GM23248 (cell line): ENCODE measurements at places on chromosomes 16 and 17. TPM values are rescaled to one million over a fixed set of nuclear protein-coding genes. Genes with fewer than 3 reads are reported as not detected.
A peak's percentile ranks its signal among the peaks of the same experiment; 100 is the strongest.

GRCh38 chr16:89104303-89104702, 10.7 kb downstream of the ACSF3 start:
- H3K4me3 ChIP-seq = no peak overlapping the region
- peaks cover 3% of the 10 kb centered on the region; the same call in 1 of the 2 replicates for H3K36me3 ChIP-seq
- no peak for DNase-seq
- H3K4me1 ChIP-seq = no peaks in the 10 kb centered on the region
- H3K27me3 ChIP-seq = no peaks in the 10 kb centered on the region

- H3K27ac ChIP-seq = no peak overlapping the region
- peak; percentile 12 for DNase-seq
- H3K4me3 ChIP-seq = no peak overlapping the region
- peaks cover 4% of the 10 kb centered on the region; the same call in 1 of the 2 replicates for H3K4me1 ChIP-seq
Observed at GRCh38 chr17:2634361-2634960, 41.0 kb downstream of the PAFAH1B1 start.

GRCh38 chr17:82400206-82400605, 17.9 kb upstream of the HEXD start:
- H3K27me3 ChIP-seq = no peaks in the 10 kb centered on the region
- H3K4me3 ChIP-seq = no peak overlapping the region
- H3K27ac ChIP-seq = no peak overlapping the region
- DNase-seq = no peak
- no peaks in the 10 kb centered on the region for H3K36me3 ChIP-seq

- H3K36me3 ChIP-seq = no peaks in the 10 kb centered on the region
- H3K4me3 ChIP-seq = no peak overlapping the region
Observed at GRCh38 chr17:57739402-57740234, 5.5 kb downstream of the CCDC182 start.

DNA sequence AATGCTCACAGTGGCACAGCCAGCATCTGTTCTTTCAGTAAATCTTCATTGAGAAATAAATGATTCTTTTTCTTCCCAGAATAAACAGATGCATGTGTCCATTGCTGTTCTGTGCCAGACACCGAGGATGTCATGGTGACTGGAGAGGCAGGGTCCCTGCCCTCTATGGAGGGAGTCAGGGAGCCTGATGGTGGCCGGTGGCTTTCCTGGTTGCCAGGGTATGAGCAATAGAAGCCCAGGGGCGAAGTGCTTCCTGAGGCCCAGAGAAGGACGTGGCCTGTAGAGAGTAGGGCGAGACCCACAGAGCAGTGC, 29.9 kb upstream of the NUDT16L1 start:
- no peak overlapping the region for H3K27ac ChIP-seq
- no peak overlapping the region for H3K4me3 ChIP-seq
- H3K27me3 ChIP-seq = no peaks in the 10 kb centered on the region
- no peaks in the 10 kb centered on the region for H3K4me1 ChIP-seq
- DNase-seq = no peak

DNA sequence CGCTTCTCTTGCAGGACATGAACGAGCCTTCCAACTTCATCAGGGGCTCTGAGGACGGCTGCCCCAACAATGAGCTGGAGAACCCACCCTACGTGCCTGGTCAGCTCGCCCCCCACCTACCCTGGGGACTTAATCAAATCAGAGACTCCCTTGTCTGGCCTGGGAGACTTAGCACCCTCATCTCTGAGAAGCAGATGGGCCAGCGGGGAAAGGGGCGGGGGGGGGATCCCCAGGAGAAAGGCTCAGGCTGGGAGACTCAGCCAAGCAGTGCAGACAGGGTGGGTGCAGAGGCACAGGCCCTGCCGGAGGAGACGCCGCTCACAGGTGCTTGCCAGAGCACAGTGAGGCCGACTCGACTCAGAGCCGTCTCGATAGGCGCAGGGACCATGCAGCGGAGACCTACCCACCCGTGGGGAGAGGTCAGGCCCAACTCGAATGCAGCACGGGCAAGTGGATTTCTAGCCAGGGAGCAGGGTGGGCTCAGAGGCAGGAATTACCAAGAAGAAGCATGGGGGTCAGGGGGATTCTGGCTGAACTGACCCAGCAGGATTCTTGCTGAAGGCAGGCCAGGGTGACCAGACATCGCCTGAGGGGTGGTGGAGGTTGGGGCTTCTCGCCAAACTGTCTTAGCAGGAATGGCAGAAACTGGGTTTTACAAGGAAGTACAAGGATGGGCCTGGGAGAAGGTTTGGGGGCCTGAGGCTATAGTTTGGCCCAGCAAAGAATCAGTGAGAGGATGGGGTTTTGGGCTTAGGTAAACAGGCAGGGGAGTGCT, 9.7 kb downstream of the GAA start:
- H3K36me3 ChIP-seq = no peaks in the 10 kb centered on the region
- H3K27me3 ChIP-seq = no peaks in the 10 kb centered on the region
- no peak overlapping the region for H3K27ac ChIP-seq
- no peaks in the 10 kb centered on the region for H3K4me1 ChIP-seq
- no peak overlapping the region for H3K4me3 ChIP-seq
- no peak for DNase-seq

DNA sequence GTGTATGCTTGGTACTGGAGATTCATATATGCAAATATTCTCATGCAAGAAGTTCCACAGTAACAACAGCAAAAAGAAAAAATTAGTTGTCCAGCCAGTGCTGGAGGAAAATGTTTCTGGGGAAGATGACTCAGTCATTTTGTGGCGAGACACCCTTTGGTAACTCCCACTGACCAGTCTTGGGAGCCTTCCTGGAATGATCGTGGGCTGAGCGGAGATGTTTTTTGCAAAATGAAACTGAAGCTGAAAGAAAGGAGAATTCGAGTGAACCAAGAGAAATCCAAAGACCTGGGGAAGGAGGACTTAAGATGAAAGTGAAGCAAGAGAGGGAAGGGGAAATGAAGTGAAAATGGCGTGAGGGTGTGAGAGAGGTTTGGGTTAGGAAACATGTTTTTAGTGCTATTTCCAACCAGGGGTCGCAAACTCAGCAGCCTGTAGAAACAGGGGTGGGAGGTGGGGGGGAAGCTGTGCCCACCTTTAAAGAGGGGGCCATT, 5.2 kb downstream of the ITPRIPL2 start:
- DNase-seq = peak; percentile 96
- H3K27ac ChIP-seq = peak overlapping the region; percentile 95
- H3K4me1 ChIP-seq = peaks cover 47% of the 10 kb centered on the region
- no peaks in the 10 kb centered on the region for H3K27me3 ChIP-seq

DNA sequence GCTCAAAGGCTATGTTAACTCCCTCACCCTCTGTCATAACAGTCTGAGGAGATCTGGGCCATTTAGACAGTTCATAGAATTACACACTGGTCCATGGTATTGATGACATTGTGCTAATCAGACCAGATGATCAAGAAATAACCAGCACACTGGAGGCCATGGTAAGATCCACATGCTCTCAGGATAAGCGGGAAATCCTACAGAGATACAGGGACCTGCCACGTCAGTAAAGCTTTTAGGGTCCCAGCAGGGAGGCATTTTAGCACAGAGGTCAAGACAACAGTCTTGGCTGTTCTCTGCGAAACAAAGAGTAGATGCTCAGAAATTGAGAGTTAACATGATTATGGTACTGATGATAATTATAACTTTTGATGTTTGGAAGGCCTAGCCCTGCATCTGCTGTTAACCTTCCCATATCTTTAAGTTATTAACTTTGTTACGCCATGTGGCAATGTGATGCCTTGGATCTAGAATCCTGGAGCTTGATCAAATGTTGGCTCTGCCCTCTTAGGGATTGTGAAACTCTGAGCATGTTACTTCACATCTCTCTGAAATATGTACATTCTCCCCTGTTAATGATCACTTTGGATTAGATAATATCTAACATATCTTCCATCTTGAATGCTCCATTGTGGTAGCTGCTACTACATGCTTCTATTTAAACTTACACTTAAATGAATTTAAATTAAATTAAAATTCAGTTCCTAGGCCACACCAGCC, 172.0 kb upstream of the SOX9 start:
- no peak overlapping the region for H3K4me3 ChIP-seq
- no peak overlapping the region for H3K27ac ChIP-seq
- H3K4me1 ChIP-seq = no peaks in the 10 kb centered on the region
- H3K27me3 ChIP-seq = no peaks in the 10 kb centered on the region

DNA sequence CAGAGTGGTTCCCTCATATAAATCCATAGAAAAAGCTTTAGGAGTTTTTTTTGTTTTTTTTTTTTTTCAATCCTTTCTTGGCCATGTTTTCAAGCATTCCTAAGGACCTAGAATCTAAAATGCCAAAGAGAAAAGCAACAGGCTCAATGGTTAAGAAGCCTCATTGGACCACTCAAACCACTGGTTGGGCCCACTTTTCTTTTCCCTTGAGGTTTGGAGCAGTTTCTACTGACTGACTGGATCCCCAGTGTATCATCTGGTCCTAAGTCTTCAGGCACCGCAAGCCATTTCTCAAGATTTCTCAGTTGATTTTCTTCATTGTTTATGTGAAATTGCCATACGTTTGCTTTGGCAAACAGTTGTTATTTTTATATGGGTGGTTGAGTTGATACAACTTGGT, 14.4 kb downstream of the METTL9 start:
- H3K27ac ChIP-seq = no peak overlapping the region
- H3K4me1 ChIP-seq = peaks cover 51% of the 10 kb centered on the region
- H3K36me3 ChIP-seq = peaks cover 18% of the 10 kb centered on the region
- H3K4me3 ChIP-seq = no peak overlapping the region
- H3K27me3 ChIP-seq = no peaks in the 10 kb centered on the region

DNA sequence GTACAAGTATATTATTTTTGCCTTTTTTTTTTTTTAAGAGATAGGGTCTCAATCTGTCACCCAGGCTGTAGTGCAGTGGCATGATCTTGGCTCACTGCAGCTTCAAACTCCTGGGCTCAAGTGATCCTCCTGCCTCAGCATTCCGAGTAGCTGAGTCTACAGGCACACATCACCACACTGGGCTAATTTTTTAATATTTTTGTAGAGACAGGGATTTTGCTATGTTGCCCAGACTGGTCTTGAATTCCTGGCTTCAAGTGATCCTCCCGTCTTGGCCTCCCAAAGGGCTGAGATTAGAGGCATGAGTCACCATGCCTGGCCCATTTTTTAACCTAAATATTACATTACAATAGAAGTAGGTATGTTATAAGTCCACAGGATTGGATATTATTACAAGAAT, 3.2 kb downstream of the TERB1 start:
- H3K27me3 ChIP-seq = no peaks in the 10 kb centered on the region
- H3K27ac ChIP-seq = no peak overlapping the region
- peak; percentile 39 for DNase-seq
- H3K4me3 ChIP-seq = no peak overlapping the region

DNA sequence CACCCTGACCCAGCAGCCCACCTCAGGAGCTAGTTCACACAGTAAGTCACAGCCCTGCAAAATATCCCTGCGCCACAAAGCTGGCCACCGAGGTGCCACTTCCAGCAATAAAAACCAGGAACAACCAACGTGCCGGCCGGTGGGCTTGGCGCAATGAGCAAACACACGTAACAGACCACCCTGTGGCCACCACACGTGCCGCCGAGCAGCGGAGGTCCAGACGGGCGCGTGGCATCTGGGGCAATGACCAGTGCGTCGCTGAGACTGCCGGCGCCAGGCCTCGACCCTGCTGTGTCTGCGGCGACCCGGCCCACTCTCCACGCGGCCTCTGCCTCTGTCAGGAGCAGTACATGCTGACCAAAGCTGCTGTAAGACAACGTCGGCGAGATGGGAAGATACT, 31.5 kb downstream of the LMF1 start:
- H3K36me3 ChIP-seq = 0 out of 2 replicates have a peak, but pooled peaks cover 8% of the 10 kb centered on the region
- H3K27ac ChIP-seq = no peak overlapping the region
- no peak for DNase-seq
- H3K4me3 ChIP-seq = no peak overlapping the region
- H3K4me1 ChIP-seq = no peaks in the 10 kb centered on the region

GRCh38 chr16:1914084-1914608, 4.1 kb downstream of the HS3ST6 start:
- H3K27ac ChIP-seq = no peak overlapping the region
- H3K4me1 ChIP-seq = no peaks in the 10 kb centered on the region
- no peak for DNase-seq
- peaks cover 30% of the 10 kb centered on the region for H3K27me3 ChIP-seq
- no peak overlapping the region for H3K4me3 ChIP-seq
- H3K36me3 ChIP-seq = no peaks in the 10 kb centered on the region

DNA sequence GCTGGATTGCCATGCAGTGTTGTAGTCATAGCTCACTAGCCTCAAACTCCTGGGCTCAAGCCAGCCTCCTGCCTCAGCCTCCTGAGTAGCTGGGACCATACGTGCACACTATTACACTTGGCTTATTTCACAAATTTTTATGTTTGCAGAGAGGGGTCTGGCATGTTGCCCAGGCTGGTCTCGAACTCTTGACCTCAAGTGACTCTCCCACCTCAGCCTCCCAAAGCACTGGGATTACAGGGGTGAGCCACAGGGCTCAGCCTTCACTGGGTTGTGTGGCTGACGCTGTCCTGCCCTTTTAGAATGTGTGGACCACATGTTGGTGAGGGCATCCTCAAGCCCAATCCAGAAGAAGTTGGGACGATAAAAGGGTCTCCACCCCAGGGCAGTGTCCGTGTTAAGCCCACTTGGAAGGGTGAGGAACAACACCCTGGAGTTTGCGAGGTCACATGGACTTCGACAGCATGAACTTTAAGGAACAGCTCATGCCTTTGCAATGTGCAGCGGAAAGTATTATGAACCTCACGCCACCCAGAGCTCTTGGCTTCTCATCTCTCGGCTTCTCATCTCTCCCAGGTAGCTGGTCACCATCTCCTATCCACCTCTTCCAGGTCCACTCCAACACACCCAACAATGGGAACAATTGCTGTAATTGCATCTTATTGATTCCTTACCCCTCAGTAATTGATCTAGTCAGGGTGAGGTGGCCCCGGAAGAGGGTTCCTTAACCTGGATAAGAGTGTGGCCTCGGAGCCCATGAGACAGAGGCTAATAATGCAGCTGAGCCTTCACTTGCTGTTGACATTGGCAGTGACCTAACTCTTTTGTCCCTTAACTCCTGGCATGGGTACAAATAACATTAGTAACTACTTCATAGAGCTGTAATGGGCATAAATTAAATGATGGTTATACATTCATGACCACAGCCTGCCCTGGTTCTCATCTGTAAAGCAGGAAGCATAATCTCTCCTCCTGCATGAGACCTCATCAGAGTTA, 6.7 kb downstream of the FOXL1 start:
- H3K27ac ChIP-seq = peak overlapping the region; percentile 97
- no peaks in the 10 kb centered on the region for H3K36me3 ChIP-seq
- DNase-seq = peak; percentile 74
- H3K4me1 ChIP-seq = peaks cover 68% of the 10 kb centered on the region
- no peaks in the 10 kb centered on the region for H3K27me3 ChIP-seq
- no peak overlapping the region for H3K4me3 ChIP-seq

- H3K4me3 ChIP-seq = 0 out of 2 replicates have a peak overlapping the region, but pooled peaks have one; percentile 7
- H3K27ac ChIP-seq = peak overlapping the region; percentile 84
- H3K36me3 ChIP-seq = no peaks in the 10 kb centered on the region
- H3K4me1 ChIP-seq = no peaks in the 10 kb centered on the region
- DNase-seq = peak; percentile 96
Observed at GRCh38 chr16:19844945-19845641, 39.6 kb downstream of the GPRC5B start.

DNA sequence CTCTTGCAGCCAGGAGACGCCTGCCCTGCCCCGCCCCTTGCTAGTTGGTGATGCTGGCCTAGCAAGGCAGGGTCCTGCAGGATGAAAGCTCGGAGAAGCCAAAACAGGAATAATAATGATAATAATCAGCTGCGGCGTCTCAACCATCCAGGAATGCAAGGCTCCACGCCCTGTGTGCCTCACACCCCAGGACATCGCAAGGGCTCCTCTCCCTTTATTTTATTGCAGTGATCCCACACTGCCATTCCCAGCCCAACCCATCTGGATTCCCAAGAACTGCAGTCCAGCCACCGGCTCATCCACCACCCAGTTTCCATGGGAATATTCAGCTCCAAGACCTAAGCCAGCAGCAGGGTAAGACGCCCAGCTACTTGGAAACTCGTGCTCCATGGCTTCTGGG, 21.0 kb upstream of the ZNF652 start:
- H3K27me3 ChIP-seq = no peaks in the 10 kb centered on the region
- no peaks in the 10 kb centered on the region for H3K4me1 ChIP-seq
- no peak overlapping the region for H3K27ac ChIP-seq
- no peak for DNase-seq
- H3K36me3 ChIP-seq = no peaks in the 10 kb centered on the region

Gene GSG1L2
- not detected in 2 replicates for total RNA-seq

Gene TIGD7
- total RNA-seq = 4.9 and 14.9 TPM in 2 replicates

Gene NFATC2IP
- 12.1 and 16.8 TPM in 2 replicates for total RNA-seq
